ENCODE measurements at places on chromosomes 5 and 9.
A peak's percentile ranks its signal among the peaks of the same experiment; 100 is the strongest.

DNA sequence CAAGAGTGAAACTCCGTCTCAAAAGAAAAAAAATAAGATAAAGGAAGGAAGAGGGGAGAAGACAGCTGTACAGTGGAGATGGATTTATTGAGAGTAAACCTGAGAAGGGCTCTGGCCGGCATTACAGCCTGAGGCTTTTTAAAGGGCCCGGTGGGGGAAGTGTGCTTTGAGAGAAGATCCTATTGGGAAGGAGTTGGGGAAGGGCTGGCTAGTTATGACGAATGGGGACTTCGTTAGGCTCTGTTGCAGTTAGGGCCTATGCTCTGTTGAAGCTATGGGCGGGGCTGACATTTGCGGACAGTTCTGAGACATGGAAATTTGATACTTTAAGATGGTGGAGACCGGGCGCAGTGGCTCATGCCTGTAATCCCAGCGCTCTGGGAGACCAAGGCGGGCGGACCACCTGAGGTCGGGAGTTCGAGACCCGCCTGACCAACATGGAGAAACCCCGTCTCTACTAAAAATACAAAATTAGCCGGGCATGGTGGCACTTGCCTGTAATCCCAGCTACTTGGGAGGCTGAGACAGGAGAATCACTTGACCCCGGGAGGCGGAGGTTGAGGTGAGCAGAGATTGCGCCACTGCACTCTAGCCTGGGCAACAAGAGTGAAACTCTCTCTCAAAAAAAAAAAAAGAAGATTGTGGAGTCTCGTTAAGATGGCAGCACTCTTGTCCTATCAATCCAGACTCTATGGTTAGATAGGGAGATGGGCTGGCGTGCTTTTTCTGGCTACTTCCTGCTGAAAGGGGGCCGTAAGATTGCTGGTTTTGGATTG lies 33.2 kb downstream of the C9orf50 start:
- no peak for DNase-seq

DNA sequence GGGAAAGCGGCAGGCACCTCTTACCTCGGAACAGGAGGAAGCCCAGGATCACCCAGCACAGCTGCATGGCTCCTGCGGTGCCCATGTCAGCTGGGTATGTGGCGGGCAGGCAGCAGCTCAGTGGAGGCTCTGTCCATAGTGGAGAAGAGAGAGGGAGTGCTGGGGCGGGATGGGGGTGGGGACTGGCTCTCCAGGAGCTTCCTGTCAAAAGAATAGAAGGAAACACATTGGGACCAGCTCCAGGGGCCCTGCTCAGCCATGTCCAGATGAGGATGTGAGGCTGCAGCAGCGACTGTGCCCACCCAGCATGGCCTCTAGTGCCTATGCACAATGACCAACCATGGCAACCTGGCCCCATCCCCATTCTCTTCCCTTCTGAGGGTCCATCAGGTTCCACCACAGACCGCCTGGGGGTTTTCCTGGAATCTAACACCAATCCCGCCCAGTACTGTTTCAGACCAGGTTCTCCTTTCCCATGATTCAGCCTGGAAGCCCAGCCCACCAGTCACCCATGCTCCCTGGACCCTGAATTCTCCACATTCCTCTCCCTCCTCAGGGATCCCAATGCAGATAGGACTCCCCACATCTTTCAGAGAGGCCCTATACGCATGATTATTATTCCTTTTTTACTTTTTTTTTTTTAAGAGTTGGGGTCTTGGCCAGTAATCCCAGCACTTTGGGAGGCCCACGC lies at the start of gene ECSCR:
Gene ECSCR, minus strand, starts transcription at position 158 of the 691 bp plus-strand sequence. Its CDS starts 73 bp downstream, at position 85.
- no peak for DNase-seq

DNA sequence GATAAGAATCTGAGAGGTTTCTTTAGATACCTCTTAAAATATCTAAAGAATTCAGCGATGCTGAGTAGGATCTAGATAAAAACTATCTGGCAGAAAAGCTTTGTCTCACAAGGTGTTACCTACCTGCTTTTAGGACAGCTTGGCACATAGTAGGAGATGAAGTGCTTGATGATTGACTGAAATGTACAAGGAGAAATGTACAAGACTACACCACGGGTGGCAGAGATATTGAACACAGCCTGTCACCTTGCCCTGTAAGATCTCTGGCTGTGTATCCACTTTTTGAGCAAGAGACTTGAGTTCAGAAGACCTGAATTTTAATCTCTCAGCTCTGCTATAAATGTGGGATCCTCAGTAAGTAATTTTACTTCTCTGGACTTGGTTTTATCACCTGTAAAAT lies 15.7 kb downstream of the ALDOB start:
- no peak for DNase-seq

GRCh38 chr9:87382900-87383299 lies 114.8 kb upstream of the DAPK1 start:
- no peak for DNase-seq

DNA sequence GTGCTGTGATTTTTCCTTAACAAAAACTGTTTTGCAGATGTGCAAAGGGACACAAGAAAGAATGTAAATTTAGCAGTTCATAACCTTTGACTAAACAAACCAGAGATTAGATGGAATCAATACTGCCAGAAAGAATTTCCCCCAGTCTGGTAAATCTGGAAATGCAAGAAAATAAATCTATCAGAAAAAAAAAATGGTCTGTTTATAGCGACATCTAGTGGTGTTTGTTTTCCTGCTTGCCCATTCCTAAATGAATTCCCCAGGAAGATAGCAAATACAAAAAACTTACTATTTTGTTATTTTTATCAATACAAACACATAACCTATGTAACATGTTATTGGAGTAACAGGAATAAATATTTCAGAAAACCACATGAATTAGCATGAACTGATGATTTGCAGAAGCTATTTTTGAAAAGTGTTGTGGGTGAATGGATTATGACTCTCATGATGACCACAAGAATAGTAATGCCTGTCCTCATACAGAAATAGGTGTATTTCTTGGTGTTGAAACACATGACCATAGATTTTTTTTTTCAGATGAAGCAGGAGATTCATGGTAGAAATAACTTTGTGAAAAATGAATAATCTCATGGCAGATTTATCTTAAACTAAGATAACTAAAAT lies 1703.8 kb downstream of the MAT2B start:
- no peak for DNase-seq

- no peak for DNase-seq
These were observed 162.5 kb upstream of the GAS1 start for GRCh38 chr9:87109851-87110250.

GRCh38 chr9:128862401-128862851 lies 19.3 kb downstream of the KYAT1 start:
- DNase-seq, result no peak

- DNase-seq, result no peak
These were observed 39.7 kb downstream of the BNC2 start for GRCh38 chr9:16830806-16831205.

- DNase-seq, result no peak
These were observed 1.6 kb upstream of the SMIM32 start for GRCh38 chr5:136194576-136194975.

DNA sequence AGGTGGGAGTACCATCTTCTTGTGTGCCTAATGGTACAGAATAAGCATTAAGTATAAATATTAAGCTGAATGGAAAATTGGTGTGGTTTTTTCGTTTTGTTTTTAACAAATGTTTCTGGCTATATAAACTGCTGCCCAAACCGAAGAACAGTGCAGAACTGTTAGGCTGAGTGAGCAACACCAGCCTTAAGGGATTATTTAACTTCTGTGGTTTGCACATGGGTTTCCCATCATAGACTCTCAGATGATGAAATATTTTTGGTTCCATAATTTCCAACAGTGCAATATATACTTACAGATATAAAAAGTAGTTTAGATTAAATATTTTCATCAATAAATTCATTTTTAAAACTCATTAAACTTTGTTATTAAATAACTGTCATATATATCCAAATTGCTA lies 16.4 kb downstream of the C5orf63 start:
- DNase-seq, result no peak

DNA sequence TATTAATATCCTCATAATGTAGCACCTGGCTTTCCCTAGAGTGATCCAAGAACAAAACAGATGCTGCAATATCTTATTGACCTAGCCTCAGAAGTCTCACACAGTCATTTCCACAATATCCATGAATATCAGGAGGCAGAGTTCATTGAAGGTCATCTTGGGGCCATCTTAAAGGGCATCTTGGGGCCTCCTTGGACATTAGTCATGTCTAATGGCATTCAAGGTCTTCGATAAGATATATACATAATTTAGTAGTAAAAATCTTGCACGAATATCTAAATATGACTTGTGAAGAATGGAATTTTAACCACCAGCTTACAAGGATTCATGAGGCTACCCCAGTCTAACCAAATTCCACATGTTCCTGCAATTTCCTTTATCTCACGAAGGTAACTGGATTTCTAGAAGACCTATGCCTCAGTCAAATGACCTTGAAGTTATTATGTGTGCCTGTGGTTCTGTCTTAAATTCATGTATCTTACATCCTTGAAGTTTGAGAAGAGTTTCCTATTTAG lies 163.6 kb upstream of the SPEF2 start:
- no peak for DNase-seq

GRCh38 chr5:61525512-61526206 lies 193.6 kb downstream of the ZSWIM6 start:
- no peak for DNase-seq

- DNase-seq, result no peak
These were observed 852 bp downstream of the ZNF354C start for GRCh38 chr5:179061025-179061424.

DNA sequence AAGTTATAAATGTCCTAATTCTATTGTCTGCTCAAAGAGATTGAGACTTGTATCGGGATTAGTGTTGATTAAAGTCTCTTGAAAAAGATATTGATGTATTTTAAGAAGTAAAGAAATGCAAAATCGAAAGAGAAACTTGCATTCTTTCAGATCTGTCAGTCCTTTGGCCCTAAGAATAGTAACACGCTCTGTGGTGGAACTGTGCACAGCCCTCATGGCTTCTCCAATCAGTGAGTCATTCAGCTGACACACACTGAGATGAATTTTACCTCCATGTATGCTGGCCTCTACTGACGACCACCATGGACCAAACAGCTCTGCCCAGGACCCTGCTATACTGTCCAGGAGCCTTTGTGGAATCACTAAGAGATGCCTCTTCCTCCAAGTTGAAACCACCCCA lies 232.4 kb downstream of the ESM1 start:
- DNase-seq, result no peak

DNA sequence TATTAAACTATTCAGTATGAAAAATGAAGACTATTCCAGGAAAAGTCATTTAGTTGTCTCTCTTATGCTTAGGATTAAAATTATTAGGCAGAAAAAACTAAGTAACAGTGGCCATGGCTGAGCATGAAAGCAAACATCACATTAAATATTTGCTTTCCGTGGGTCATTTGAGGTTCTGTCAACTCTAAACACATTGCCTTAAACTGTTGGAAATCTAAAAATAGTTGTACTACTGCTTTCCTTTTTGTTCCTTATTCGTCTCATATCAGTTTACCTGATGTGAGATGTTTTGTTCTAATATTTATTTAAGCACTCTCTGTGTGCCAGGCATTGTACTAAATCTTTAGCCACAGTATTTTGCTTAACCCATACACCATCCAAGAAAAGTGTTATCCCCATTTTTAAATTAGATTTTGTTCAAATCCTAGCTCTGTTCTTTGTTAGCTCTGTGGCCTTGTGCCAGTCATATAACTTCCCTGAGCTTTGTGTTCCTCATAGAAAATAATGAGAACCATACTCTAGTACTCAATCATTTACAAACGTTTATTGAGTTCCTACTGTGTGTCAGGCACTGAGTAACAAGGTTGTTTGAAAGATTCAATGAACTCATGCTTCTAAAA lies 18.7 kb upstream of the ZNF608 start:
- no peak for DNase-seq

- DNase-seq, result no peak
These were observed 173.0 kb downstream of the HINT1 start for GRCh38 chr5:130992095-130992494.

- no peak for DNase-seq
These were observed 187.7 kb downstream of the CDK5RAP2 start for GRCh38 chr9:120392245-120392644.

- DNase-seq, result no peak
These were observed 430.9 kb downstream of the CHSY3 start for GRCh38 chr5:130335117-130335516.

GRCh38 chr5:175751369-175751768 lies 93.5 kb downstream of the HRH2 start:
- no peak for DNase-seq

GRCh38 chr5:120386981-120387380 lies 77.1 kb upstream of the PRR16 start:
- DNase-seq, result no peak

DNA sequence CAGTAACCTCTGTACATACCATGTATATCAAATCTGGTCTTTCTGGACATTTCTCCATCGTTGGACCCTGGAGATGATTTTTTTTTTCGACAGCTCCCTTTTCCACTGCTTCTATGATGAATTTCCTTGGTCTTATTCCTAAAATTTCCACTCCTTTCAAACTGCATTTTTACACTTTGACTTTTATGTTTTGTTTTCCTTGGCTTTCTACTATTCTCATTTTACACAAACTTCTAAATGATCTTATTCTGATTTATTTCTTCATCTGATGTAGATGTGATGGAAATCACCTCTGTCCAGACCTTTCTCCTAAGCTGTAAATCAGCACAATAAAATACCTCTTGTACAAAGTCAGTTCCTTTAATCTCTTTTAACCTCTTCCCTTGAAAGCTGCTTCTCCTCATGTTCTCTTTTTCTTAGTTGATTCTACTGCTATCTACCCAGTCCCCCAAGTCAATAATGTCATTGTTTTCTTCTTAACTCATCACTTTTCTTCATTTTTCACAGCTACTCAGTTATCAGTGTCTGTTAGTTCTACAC lies 48.7 kb upstream of the TUSC1 start:
- DNase-seq, result no peak

GRCh38 chr5:147411359-147412319 lies 98.2 kb downstream of the DPYSL3 start:
- DNase-seq, result no peak

GRCh38 chr9:119707228-119707845 lies 338.1 kb upstream of the BRINP1 start:
- DNase-seq, result no peak

DNA sequence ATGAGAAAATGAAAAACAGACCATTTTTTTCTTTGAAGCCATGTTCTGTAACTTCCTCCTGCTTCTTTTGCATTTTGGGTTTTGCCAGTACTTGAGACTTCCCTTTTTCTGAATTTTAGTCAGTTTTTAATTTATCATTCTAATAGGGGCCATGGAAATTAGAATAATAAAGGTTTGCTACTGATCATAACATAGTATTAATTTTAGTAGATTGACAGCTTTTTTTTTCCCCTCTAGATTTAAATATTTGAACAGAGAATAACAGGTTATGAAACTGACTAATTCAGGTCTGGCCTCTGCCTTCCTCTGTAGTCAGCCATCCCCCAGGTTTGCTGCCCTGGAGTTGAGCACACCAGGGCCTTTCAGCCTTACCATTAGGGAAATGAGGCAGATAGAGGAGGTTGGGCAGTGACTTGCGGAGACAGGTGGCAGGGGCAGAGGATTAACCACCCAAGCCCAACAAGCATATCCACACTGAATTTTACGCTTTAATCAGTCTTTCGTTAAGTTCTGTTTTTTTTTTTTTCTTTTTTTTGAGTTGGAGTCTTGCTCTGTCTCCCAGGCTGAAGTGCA lies 80.1 kb upstream of the TNFAIP8 start:
- no peak for DNase-seq

GRCh38 chr5:151002681-151003502 lies 17.5 kb upstream of the GPX3 start:
- DNase-seq, result no peak

GRCh38 chr9:33458444-33458843 lies 11.1 kb upstream of the AQP3 start:
- DNase-seq, result peak; percentile 57

- no peak for DNase-seq
These were observed 42.8 kb downstream of the RASGEF1C start for GRCh38 chr5:180166176-180166575.

- DNase-seq, result peak; percentile 61
These were observed at the start of gene JADE2 for GRCh38 chr5:134524826-134525682. TSS of gene JADE2 (plus strand) at chr5:134525670. CDS start at chr5:134535858, 10,188 bp downstream.

- no peak for DNase-seq
These were observed 263.7 kb downstream of the CEMIP2 start for GRCh38 chr9:71504636-71505035.

All from stimulated activated CD8-positive, alpha-beta memory T cell treated with anti-CD3 and anti-CD28 coated beads, Interleukin-12 subunit alpha, Interleukin-12 subunit beta, amount 100 ng/mL, for 1 hour (primary cell).